ENCODE measurements at places on chromosomes 1 and 21.

GRCh38 chr1:221468546-221468945, 273.3 kb downstream of the DUSP10 start:
- DNase-seq = no peak

- DNase-seq = no peak
Observed at GRCh38 chr1:53093778-53094532, 31.9 kb downstream of the PODN start.

DNA sequence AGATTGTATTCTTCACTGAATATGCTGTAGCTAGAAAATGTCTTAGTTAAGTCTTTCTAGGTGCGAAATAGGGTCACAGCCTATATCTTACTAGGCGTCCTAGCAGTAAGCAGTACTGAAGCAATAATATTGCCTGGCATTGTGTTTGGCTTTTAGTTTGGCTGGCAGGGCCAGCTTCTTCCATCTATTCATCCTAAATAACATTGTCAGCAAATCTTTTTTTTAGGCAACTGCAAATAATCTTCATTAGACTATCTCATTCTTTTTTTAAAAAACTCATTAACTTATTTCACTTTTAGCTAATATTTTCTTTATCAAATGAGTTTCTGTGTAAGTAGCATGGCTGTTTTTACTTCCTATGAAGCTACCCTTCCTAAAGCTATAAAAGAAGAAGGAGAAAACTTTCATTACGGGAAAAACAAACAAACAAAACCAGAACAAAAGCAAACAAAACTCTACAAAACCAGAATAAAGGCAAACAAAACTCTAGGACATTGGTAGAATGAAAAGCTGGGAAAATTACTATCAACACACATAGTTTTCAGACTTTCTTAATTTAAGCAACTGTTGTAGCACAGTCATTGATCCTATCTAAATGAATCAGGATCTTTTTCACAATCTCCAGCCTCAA, 506.0 kb downstream of the DPYD start:
- no peak for DNase-seq

- DNase-seq = no peak
Observed at GRCh38 chr1:197787056-197787455, 11.8 kb upstream of the DENND1B start.

GRCh38 chr1:41666981-41667631, 182.6 kb upstream of the EDN2 start:
- no peak for DNase-seq

Data from neuronal stem cell (in vitro differentiated cells).